ENCODE measurements at places on chromosomes 7 and 10.

- DNase-seq = peak; percentile 24
Observed at GRCh38 chr7:82172881-82173280, 270.7 kb downstream of the CACNA2D1 start.

DNA sequence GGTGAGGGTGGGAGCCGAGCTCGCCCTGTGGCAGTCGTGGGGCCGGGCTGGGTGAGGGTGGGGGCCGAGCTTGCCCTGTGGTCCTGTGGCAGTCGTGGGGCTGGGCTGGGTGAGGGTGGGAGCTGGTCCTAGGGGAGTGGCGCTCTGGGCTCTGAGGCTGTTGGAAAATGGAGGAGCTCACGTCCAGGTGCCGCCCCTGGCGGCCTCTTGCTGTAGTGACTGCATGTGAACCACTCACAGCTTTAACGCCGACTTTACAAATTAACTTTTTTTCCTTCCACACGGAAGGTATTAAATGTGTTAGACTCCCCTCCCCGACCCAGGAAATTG, 312.6 kb downstream of the WDR37 start:
- DNase-seq = no peak

DNA sequence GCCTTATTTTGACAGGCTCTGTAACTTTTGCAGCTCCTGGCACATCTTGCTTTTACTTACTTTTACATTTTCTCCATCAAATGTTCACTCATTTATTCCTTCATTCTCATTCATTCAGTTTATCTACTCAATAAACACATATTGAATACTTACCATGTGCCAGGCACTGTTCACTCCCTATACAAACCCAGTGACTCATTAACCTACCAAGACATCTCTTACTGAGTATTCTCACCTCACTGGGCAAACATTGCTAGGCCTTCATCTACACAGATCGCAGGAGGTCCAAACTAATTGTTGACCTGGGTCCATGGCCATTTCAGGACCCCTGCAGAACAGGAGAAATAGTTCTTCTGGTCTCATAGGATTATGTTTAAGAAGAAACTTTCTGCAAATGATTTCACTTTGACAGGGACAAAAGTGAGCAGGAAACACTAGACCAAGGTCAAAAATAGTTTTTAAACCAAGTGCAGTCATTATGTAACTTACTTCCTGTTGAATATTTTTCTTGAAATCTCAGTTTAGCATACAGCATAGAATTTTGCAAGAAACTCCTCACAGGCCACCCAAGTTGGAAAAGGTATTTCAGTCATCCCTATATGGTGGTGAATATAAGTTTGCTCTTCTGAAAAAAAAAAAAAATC, 17.6 kb downstream of the SLC26A4 start:
- no peak for DNase-seq

DNA sequence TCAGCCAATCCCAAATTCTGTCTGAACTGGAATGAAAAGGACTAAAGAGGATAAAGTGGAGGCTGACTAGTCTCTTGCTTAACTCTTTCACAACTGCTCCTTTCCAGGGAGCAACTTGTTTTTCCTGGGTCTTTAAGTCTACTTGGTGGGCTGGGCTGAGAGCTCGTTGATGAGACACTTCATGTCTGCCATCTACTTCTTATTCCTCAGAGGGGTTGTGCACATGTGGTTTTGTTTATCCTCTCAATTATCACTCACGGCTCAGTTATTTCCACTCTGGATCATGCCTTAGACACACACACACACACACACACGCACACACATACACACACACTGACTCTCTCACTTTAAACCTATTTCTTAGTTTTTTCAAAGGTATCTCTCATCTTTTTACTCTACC, 298.6 kb upstream of the MTPN start:
- peak; percentile 24 for DNase-seq

DNA sequence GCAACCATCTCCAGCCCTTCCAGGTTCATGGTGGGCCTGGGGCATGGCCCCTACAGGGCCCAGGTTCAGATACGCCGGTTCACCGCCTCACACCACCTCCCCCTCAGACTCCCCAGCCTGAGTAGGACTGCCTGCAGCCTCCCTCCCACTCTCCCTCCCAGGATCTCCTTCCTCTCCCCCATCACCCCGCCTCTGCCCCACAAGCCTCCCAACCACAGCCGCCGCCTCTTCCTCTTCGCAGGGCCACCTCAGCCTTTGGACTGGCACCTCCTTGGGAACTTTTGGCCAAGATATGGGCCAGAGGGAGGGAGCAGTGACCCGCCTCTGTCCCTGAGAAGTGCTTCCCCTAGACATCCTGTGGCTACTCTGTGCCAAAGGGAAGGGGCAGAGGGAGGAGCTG, 9.3 kb downstream of the KCNIP2 start:
- DNase-seq = no peak
